ENCODE measurements at places on chromosomes 16 and 17.

GRCh38 chr17:50818261-50818660, 17.1 kb upstream of the WFIKKN2 start:
- no peak for DNase-seq

DNA sequence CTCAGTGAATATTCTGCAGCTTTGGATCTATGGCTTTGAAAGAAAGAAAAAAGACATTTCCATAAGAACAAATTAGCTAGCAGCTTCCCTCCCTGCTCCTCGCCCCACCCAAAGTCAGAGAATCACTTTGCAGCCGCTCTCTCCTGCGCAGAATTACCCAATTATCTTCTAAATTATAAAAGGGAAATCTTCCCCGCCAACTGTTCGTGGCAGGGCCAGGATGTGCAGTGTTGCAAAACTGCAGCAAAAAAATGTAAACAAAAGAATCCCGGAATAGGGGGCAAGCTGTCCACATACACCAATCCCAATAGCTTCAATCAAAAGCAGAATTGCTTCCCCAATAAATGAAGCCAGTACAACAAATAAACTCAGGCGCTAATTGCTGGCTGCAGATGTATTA, 510.6 kb downstream of the RBFOX1 start:
- DNase-seq: no peak

DNA sequence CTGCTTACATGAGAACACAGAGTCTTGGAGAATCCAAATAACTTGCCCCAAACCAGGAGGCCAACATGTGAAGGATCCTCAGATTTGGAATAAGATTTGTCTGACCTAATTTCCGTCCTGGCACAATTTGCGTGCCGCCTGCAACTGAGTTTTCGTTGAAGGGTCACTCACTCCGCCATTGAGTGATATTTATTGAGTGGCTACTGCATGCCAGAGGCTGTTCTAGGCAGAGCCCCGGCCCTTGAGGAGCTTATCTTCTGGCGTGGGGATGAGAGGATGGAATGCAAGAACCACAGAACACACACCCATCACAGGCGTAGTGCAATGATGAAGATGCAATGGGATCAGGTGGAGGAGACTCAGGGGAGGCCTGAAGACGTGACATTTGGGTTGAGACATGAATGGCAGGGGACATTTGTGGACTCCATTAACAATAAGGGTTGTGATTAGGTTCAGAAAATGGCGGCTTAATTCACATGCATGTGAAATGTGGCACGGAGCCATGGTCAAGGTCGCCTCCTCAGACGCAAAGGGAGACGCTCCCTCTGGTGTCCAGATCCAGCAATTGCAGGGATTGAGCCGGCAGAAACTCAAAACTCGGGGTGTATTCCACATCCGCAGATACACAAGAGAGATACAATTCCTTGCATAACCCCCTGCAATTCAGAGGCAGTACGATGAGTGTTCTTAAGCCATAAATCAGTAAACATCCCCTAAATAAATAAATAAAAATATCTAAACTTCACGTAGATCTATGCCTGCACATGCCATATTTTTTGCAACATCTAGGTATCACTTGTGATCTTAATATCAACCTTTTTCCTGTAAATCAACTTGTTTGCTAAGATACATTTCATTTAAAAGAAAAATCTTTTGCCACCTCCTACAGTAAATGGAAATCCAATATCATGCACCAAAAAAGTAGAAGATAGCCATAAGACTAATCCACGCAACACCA, 57.9 kb upstream of the CACNG4 start:
- peak; percentile 44 for DNase-seq

- DNase-seq: peak; percentile 58
These were observed 61.3 kb upstream of the SDK2 start for GRCh38 chr17:73705594-73705993.

GRCh38 chr17:14793237-14793636, 471.9 kb downstream of the PMP22 start:
- DNase-seq: peak; percentile 71

DNA sequence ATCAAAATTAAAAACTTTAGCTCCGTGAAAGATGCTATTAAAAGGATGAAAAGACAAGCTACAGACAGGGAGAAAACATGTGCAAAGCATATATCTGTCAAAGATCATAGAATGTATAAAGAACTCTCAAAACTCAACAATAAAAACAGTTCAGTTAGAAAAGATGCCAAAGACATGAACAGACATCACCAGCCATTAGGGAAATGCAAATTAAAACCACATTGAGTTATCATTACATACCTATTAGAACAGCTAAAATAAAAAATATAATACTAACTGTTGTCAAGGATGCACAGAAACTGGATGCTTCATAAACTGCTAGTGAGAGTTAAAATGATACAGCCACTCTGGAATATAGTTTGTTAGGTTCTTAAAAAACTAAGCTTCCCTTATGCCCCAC, 58.8 kb downstream of the NFATC3 start:
- no peak for DNase-seq

GRCh38 chr16:83513008-83513755, 294.6 kb upstream of the HSBP1 start:
- DNase-seq: peak; percentile 85

- no peak for DNase-seq
These were observed 79.0 kb upstream of the SMURF2 start for GRCh38 chr17:64741038-64741641.

- no peak for DNase-seq
These were observed 64.5 kb downstream of the NEUROD2 start for GRCh38 chr17:39543176-39543575.

GRCh38 chr17:791829-792228, 9.7 kb downstream of the MRM3 start:
- no peak for DNase-seq

GRCh38 chr16:8716592-8716991, 42.2 kb downstream of the ABAT start:
- DNase-seq: no peak

- no peak for DNase-seq
These were observed 10.9 kb downstream of the LDAF1 start for GRCh38 chr16:21169249-21169981.

GRCh38 chr16:4918781-4919251, 18.1 kb downstream of the PPL start:
- no peak for DNase-seq

GRCh38 chr16:89118361-89119165, 24.9 kb downstream of the ACSF3 start:
- DNase-seq: no peak

DNA sequence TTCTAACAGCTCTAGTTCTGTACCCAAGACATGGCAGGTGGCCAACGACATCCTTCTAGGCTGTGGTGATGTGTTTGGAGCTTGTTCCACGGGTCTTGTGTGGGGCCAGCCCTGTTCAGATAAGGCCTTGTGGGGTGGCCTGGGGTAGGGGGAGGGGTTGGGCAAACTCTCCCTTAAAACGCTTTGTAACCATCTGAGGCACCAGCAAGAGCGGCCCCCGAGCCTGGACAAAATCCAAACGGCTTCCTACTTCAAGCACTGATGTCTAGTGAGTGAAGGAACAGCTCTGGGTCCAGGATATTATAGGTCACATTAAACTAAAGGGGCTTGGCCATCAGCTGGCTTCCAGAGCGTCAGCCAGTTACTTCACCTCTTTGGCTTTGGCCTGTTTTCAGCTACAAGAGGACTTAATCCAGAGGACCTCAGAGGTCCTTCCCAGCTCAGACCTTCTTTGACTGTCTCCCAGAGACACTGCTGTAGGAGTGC, 11.9 kb downstream of the SERPINF1 start:
- DNase-seq: no peak
